Activated naive CD4-positive, alpha-beta T cell treated with anti-CD3 and anti-CD28 coated beads, Interleukin-2, amount 50 U/mL, for 16 hours (primary cell): ENCODE measurements at places on chromosomes 1 and 21.

DNA sequence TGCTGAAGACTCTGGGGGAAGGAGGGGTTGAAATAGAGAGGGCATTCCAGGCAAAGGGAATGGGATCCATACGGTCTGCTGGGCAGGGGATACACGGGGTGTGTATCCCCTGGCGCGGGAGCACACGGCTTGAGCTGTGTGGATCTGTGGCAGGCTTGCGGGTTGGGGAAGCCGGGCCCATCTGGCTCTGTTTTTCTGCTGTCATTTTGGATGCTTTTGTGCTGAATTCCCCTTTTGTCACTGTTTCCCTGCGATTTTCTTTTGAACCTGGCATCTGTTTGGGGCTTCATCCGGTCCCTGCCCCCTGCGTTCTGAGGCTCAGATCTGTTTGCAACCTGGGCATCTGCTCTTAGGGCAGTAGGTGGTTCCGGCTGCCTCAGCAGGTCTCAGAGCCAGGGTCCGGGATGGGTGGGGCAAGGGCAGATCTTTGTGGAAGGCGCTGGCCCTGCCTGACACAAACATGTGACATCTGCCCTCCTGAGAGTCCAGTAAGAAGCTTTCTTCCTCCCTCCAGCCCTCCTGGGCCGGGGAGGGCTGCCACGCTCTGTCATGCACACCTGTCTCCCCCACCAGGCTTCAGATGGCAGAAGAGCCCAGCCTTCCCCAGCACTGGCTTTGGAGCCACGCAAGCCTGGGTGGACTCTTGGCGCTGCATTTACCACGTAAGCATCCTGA is 84.0 kb downstream of the IGSF21 start:
- DNase-seq: no peak

- no peak for DNase-seq
Measured at GRCh38 chr1:163912170-163912884, 590.6 kb downstream of the NUF2 start.

DNA sequence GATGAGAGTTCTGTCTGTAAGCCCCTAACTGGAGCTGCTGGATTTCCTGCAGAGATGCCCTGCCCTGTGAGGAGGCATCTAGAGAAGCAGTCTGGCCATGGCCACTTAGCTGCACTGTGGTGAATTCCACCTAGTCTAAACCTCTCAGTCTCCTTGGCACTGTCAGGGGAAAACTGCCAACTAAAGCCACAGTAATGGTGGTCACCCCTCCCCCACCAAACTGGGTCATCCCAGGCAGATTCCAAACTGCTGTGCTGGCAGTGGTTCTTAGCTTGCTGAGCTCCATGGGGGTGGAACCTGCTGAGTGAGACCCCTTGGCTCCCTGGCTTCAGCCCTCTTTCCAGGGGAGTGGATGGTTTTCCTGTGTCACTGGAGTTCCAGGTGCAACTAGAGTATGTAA is 740.6 kb downstream of the RWDD3 start:
- no peak for DNase-seq

GRCh38 chr1:9824702-9825089 is 931 bp upstream of the CLSTN1 start:
- DNase-seq: no peak
